ENCODE measurements at places on chromosomes 11 and 22.

- no peak for DNase-seq
Measured at GRCh38 chr22:46551996-46552395, 14.6 kb upstream of the CELSR1 start.

DNA sequence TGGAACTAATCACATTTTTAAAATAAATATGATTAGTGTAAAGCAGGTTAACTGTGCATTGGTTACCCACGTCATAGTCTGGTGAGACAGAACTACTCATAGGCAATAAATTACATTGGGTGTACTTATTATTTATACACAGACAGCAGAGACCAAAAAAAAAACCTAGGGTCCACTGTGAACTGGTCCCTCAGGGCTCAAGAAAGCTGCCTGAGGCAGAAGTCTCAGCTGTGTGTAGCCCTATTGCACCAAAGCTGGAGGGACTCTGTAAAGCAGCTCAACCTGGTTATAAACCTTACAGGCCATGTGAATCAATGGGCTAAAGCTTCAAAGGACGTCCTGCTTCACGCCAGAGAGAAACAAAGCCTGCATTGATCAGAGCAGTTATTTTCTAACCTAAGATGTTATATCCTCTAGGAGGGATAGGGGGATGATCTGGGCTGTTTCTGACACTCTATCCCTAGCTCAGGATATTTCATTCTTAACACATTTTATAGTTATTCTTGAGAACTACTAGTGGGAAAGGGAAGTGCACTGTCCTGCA, 432.2 kb upstream of the ANO3 start:
- DNase-seq: no peak

DNA sequence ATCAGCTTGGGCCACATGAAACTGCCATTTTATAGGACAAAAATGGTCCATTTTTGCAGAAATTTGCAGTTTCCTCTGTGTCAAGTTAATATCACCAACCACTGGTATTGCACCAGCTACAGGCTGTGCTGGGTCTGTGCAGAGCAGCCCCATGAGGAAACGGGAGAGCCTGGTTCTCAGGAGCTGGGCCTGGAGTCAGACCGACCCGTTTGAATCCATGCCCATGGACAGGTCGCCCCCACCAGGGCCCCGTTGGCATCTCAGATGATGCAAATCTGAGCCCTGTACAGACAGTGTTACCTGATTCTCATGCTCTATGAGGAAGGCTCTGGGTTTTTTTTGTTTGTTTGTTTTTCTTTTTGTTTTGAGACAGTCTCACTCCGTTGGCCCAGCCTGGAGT, 9.8 kb upstream of the SEC14L6 start:
- DNase-seq: no peak

- DNase-seq: no peak
Measured at GRCh38 chr22:50657925-50658324, 14.7 kb upstream of the SHANK3 start.

GRCh38 chr11:131327421-131327820, 43.0 kb upstream of the NTM start:
- DNase-seq: no peak

DNA sequence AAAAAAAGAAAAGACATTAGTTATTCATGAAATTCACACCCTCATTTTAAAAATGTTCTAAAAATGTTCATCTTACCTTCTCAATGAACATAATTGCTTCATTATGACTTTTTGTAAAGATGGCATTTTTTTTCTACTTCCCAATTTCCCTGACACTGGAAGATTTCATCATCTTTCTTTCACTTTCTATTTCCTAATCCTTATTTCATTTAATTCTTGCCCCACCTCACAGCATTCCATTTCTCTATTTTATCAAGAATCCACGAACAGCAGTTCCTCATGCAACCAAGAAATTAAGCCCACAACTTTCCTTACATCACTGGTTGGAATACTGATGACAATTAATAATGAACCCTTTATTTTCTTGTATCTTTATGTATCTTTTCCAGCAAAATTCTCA, 1.9 kb downstream of the PATL1 start:
- DNase-seq: no peak

GRCh38 chr11:28822576-28822975, 714.4 kb downstream of the METTL15 start:
- no peak for DNase-seq

DNA sequence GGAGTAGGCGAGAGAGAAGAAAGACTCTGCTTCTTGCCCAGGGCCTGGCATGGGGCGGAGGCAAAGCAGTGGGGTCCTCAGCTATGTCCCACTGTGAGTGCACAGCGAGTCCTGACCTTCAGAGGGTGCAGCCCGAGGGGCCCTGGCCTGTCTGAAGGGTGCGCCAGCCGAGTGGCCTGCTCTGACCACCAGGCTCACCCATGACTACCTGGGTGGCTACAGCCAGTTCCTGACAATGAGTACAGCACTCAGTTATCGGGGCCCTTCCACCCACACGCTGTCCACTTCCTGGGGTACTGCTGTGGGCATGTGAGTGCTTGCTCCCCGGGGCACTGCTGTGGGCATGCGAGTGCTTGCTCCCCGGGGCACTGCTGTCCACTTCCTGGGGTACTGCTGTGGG, 74.1 kb upstream of the B3GAT1 start:
- no peak for DNase-seq

- DNase-seq: no peak
Measured at GRCh38 chr11:118052581-118053206, 24.2 kb upstream of the TMPRSS4 start.

- DNase-seq: no peak
Measured at GRCh38 chr22:28316014-28316413, 363.6 kb downstream of the TTC28 start.

GRCh38 chr22:45317551-45318167, 7.9 kb downstream of the FAM118A start:
- no peak for DNase-seq

- no peak for DNase-seq
Measured at GRCh38 chr22:44462246-44463010, 35.6 kb downstream of the RTL6 start.

DNA sequence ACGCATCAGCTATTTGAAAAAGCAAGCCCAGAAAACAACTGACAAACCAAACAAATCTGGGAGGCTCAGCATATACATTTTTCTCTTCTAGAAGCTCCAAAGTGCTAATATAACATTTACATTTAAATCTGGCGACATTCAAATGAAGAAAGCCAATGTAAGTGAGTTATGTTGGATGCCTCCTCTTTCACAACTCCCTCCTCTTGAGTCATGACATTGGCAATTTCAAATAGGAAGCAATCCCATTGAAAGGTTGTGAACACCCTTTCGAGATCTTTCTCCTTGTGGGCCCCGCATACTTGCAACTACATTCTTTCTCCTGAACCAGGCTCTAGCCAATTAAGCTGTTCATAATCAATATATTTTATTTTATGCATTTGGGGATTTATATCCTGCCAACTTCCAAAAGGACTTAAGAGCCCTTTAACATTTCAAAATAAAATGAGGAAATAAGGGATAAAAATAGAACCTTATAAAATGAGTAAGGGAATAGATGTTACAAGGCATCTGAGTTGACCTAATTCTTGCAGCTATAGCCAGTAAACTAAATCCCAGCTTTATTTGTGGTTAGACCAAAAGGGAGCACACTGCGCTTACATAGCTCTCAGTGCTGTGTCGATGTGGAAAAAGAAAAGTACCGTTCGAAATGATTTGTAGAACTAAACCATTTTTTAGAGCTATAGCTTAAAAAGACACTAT, 129.5 kb upstream of the SESN3 start:
- no peak for DNase-seq

DNA sequence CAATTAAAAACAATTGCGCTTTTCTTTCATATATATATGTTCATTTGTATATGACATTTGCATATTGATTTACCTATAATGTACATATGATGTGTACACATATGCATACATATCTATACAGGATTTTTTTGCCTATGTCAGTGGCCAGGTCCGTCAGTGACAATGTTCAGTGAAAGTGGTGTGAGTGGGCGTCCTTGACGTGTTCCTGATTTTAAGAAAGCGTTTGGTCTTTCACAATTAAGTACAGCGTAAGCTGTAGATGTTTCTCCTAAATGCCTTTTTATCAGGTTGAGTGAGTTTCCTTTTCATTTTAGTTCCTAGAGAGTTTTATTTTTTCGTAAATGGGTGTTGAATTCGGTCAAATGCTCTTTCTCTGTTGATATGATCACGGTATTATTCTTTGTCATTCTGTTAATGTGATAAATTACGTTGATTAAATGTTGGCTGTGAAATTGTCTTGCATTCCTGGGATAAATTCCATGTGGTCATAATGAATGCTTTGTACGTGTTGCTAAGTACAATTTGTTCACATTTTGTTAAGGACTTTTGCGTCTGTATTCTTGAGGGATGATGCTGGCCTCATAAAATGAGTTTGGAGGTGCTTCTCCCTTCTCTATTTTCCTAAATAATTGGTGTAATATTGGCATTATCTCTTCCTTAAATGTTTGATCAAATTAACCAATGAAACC, 10.6 kb upstream of the GNB1L start:
- no peak for DNase-seq

DNA sequence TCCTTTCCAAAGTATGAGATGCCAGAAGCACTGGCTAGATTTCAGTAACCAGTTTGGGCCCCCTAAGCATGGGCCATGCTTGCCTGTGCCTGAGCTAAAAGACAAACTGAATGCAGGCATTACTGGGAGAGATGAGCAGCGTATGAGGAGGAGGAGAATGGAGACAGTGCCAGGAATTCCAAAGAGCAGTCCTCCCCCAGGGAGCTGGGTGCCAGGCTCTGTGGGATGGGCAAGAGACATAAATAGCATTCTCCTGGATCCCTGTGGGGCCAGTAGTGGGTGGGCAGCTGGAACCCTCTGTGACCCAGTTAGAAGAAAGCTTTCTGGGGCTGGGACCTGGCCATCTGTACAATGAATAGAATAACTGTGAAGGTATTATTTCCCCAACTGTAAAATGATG, 235.6 kb downstream of the KCNA4 start:
- no peak for DNase-seq

GRCh38 chr11:94826415-94826814, 58.3 kb downstream of the AMOTL1 start:
- no peak for DNase-seq

- no peak for DNase-seq
Measured at GRCh38 chr11:32420937-32421901, 14.1 kb downstream of the WT1 start.

GRCh38 chr11:36885154-36885553, 287.1 kb upstream of the RAG2 start:
- DNase-seq: no peak

GRCh38 chr11:11978792-11979487, 29.5 kb downstream of the DKK3 start:
- DNase-seq: no peak

DNA sequence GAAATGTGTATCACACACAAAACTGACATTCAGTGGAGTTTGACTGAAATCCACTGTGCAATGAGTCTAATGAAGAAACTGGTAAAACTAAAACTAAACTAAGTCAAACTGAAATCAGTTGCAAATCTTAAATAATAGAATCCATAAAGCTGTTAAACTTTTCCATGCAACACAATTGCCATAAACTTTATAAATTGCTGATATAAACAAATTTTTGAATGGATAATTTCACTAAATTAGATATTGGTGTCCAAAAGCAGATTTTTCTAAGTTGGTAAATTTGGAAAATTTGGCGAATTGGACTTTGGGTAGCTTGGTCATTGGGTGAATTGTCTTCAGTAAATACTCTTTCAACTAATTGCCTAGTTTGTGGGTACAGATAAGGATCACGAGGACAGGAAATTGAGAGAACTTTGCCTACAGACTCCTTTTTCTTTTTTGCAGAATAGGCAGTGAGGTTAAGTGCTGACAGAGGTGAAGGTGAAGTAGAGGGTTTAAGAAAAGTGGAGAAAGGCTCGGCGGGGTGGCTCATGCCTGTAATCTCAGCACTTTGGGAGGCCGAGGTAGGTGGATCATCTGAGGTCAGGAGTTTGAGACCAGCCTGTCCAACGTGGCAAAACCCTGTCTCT, 12.8 kb downstream of the MRPL17 start:
- no peak for DNase-seq

GRCh38 chr11:28566339-28567089, 458.3 kb downstream of the METTL15 start:
- peak; percentile 66 for DNase-seq

DNA sequence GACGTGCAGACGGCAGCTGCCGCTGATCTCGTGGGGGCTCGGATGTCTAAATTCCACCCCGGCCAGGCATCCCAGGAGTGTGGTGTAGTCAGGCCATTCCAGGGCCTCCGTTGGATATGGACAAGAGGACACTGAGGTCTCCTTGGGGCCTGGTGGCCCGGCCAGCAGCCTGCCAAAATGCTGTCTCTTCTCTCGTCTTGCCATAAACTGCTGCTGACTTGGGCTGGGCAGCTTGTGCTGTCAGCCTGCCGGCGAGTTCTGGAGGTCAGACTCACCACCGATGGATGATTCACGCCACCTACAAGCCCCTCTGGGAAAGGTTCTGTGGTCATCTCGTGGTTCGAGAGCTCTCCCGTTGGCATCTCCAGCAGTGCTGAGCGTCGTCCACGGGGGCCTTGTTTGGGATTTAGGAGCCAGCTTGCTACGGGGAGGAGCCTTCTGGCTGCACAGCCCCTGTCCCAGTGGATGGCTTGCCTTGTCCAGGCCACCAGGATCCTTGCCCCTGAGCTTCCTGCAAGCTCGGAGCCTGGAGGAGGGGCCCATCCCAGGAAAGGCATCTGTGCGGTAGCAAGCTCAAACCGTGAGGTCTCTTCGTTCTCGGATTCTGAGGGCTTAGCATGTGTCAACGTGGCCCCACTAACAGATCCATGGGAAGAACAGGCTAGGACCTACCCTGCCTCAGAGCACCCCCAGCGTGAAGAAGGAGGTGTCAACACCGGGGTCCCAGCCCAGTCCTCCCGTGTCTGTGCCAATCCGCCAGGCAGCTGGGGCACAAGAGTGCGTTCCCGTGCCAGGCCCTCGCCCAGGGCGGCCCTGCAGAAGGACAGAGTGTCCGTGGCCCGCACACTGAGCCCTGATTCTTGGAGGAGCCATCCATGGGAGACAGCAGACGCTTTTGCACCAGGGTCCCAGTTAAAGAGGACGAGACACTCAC, 1114.1 kb downstream of the BRD1 start:
- no peak for DNase-seq

- DNase-seq: no peak
Measured at GRCh38 chr22:44404341-44405020, 91.7 kb upstream of the SHISAL1 start.

GRCh38 chr22:30891443-30891755, 77.2 kb downstream of the MORC2 start:
- no peak for DNase-seq

- DNase-seq: no peak
Measured at GRCh38 chr11:57647960-57648800, 1.5 kb downstream of the YPEL4 start.

GRCh38 chr22:45910928-45911467, 66.0 kb downstream of the WNT7B start:
- no peak for DNase-seq

Measured in kidney epithelial cell (primary cell).